BJ (cell line): ENCODE measurements at places on chromosomes 13 and 19. TPM values are rescaled to one million over a fixed set of nuclear protein-coding genes. Genes with fewer than 3 reads are reported as not detected.

Gene PRODH2
- polyA plus RNA-seq, result not detected in 2 replicates

Gene MUC16
- polyA plus RNA-seq, result not detected in 2 replicates

Gene ZNF471
- 2.2 and 3.6 TPM in 2 replicates for polyA plus RNA-seq

Gene CHST8
- polyA plus RNA-seq, result 0.09 and 0.16 TPM in 2 replicates

Gene STOML3
- not detected in 2 replicates for polyA plus RNA-seq

Gene RHPN2
- 7.8 and 9.9 TPM in 2 replicates for polyA plus RNA-seq

Gene AKT2
- 113 and 162 TPM in 2 replicates for polyA plus RNA-seq

Gene PGLYRP2
- polyA plus RNA-seq, result not detected in 2 replicates

Gene ZNF575
- 0.09 and 0.33 TPM in 2 replicates for polyA plus RNA-seq

Gene AMH
- polyA plus RNA-seq, result 0.59 and 0.66 TPM in 2 replicates

Gene LGI4
- polyA plus RNA-seq, result 0.17 and 0.25 TPM in 2 replicates

Gene ZNF486
- 3.1 and 5.2 TPM in 2 replicates for polyA plus RNA-seq

DNA sequence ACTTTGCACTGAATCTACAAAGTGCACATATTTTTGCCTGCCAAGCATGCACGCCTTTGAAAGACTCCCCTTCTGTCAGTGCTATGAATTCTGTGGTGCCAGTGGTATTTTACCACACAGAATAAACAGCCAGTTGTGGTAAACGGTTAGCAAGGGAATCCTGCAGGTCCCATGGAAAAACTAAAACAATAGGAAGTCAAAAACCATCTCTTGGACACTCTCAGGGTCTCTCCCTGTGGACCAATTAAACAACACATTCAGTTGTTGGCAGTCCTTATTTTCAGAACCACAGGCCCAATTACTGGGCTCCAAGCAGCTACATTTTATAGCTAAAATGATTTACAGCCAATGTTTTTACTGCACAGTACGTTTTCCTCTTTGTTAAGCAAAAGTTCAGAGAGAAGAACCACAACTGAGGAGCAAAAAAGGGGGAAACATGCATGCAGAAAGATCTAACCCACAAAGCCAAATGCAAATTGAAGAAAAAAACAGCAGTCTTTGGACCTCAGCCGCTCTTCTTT is 116.9 kb downstream of the KCTD12 start:
- DNase-seq, result no peak

- DNase-seq, result peak; percentile 98
These were observed 2.1 kb downstream of the DAPK3 start for GRCh38 chr19:3968556-3969434.

DNA sequence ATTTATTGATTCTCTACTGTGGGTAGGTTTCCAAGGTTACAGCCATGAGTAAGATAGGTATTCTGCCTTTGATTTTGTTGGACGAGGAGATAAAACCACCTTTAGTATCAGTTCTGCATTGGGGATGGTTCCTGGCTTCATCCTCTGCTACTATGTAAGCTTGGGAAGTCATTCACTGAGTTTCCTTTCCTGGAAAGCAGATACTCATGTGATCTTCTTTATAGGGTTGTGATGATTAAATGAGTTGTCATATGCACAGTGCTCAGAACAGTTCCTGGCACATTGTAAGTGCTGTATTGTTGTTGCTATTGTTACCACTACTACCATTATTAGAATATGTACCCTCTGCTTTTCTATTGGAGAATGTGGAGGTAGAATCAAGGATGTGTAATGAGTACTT is 13.1 kb upstream of the WTIP start:
- DNase-seq, result no peak

DNA sequence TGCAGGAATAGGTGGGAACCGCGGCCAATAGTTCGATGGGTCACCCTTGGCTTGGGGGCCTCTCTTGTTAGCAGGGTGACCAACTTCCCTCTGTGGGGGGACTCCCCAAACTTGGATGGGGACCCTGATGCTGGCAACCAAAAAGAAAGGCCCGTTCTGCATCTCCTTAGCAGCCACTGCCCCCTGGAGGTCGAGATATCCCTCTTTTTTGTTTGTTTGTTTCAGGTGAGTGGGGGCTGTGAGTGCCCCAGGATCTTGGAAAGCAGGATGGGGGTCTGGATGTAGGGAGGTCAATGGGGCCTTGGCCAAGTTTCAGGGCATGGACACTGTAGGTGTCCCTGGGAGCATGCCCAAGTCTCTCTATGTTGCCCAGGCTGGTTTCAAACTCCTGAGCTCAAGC is 7.7 kb upstream of the CRTC1 start:
- no peak for DNase-seq

- no peak for DNase-seq
These were observed 12.6 kb upstream of the TM6SF2 start for GRCh38 chr19:19285686-19286085.

- DNase-seq, result no peak
These were observed 2.2 kb upstream of the TMEM161A start for GRCh38 chr19:19140476-19140875.

DNA sequence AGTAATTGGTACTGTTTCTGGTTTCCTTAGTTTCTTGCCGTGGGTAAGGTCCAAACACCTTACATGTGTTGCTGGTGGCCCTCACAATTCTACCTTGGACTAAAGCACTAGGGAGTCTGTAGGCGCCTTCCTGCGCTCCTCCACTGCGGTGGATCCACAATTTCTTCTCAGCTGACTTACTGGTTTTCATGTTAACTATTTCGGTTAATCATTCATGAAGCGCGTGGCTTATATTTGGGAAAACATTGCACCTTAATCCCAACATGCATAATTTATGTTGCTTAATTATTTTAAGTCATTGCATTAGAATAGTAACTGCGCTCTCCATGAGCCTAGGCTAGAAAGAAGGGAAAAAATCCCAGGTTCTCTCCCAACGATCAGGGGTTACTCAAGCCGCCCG is 37.7 kb downstream of the ARHGEF7 start:
- no peak for DNase-seq

DNA sequence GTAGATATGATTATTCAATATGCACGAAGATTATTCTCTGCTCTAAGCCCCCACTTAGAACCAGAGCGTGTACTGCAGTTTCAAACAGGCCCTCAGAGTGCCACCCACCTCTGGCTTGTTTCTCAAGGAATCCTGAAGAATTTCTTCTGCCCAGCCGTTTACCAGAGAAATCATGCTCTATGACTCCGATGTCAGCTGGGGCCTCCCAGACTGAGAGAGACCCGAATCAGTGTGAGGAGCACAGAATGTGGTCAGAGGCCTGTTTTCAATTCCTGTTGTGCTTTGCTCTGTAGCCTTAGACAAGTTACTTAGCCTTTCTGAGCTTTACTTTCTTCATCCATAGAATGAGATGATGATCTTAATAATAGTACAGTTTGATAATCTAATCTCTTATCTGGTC is 5.5 kb downstream of the PNMA8C start:
- DNase-seq, result no peak

- peak; percentile 8 for DNase-seq
These were observed 34.6 kb upstream of the SLC10A2 start for GRCh38 chr13:103100830-103101229.

DNA sequence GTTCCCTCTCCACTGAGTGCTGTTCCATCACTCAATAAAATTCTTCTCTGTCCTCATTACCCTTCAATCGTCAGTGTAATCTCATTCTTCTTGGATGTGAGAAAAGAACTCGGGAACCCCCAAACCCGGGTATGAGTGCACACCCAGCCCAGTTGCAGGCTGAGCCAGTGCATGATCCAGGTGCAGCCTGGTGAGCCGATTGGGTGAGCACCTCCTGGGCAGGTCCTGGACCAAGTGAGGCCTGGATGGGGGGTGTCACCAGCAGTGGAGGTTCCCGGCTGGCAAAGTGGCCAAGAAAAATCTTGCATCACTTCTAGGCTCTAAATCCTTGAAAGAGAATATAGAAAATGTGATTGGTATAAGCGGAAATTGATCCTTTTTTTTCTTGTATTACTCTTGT is 878.8 kb upstream of the KLHL1 start:
- no peak for DNase-seq

GRCh38 chr13:98824376-98825160 is 72.1 kb upstream of the SLC15A1 start:
- no peak for DNase-seq

DNA sequence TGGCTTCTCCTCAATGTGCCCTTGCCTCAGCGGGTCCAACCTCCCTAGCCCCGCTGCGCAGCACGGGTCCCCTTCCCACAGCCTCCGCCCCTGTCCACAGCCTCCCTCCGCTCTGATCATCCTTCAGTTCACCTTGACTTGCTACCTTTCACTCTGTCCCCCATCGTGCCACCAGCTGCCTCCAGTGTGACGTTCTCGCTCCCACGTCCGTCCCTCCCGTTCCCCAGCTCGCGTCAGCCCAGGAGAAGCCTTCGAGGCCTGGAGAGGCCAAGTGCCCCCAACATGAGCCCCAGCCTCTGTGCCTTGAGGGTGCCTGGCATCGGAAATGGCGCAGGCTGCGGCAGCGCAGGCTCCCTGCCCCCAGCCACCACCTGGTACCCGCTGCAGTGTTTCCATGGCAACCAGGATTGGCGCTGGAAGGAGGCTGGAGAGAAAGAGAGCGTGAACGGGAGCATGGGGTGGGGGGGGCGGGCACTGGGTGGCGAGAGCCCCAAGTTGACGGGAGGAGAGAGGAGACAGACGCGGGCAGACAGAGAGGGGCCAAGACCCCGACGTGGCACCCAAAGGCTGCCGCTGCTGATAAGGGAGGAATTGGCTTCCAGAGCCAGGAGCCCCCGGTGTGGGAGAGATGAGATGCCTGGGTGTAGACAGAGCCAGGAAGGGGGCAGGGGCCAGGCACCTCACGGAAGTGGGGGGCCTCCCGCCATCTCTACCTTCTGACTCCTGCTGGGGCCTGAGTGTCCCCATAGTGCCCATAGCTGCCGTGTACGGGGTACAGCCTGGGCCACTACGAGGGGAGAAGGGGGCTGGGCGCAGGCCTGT is 844 bp upstream of the ASPDH start:
- DNase-seq, result no peak

GRCh38 chr19:19606021-19606420 is 12.5 kb downstream of the PBX4 start:
- no peak for DNase-seq

DNA sequence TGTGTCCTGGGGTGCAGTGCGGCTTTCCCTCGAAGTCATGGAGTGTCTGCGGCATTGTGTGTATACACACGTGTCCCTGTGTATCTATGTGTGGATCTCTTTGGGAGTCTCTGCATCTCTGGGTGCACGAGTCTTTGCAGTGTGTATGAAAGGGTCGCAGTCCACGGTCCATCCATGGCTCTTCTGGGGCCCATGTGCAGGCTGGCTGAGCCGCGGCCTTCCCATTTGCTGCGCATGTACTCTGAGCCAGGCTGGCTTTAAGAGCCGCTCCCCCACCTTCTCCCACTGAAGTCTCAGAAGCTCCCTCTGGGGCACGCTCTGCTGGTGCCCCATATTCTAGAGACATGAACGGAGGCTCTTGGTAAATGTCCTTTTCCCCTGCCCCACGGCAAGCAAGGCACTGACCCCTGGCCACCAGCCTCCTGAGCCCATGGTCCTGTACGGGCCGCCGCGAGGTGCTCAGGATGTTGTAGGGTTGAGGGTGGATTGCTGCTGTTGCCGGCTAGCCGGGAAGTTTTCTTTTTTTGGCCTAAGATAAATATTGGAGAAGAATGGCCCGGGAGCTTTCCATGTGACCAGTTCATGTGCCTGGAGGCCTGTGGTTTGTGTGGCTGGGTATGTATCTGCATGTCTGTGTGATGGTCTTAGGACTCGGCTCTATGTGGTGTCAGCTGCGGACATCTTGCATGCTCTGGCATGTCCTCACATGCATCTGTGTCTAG is 31.9 kb downstream of the PAK4 start:
- no peak for DNase-seq

DNA sequence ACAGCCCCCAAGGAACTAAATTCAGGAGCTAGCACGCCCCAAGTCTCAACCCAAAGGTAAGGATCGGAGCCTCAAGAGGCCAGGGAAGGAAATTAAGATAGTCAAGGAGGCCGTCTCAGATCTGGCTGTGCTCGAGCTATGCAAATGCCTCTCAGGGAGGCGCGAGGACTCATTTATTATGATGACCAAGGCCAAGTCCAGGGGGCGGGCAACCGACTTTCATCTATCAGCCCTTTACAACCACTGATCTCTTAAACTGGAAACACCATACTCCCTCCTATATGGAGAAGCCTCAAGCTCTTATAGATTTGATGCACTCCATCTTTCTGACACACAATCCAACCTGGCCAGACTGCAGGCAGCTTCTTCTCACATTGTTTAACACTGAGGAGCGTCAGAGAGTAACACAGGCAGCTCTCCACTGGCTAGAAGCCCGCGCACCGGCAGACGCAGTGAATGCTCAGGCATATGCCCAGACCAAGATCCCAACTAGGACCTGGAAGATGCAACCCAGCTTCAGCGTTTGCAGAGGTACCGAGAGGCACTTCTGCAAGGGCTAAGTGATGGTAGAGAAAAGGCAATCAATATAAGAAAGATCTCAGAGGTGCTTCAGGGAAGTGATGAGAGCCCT is 9.6 kb upstream of the SLC15A1 start:
- no peak for DNase-seq

DNA sequence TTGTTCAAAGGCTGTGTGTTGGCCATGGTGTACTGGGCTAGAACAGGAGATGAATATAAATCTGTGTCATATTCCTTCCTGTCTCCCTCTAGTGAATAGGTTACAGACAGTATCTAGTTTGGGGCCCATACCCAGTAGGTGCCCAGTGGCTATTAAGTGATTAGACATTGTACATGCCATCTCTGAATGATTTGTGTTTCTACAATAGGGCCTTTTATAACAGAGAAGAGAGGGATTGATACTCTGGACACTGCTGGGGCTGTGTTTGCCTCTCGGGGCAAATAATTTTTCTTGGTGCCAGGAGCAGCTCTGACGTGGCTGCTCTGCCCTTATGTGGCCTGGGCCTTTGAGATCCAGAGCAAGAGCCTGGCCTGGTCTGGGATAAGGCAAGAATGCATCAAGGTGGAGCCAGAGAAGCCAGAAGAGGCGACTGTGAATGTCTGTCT is 403.1 kb downstream of the SPRY2 start:
- DNase-seq, result no peak

DNA sequence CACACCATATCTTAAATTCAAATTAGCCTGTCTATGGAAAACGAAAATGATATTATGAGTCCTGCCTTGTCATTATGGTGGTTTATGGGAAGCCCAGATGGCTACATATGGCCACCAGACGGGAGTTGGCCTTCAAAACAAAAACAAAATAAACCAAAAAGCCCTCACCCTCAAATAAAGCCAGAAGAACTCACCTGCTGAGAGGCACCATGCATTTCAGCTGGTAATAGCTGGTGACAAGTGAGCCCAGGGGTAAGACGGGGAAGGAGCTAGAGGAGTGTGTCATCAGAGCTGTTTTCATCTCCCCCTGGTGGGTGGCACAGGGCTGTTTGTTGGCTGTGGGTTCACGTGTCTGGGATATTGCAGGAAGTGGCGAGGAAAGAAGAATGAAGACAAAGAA is 152.9 kb downstream of the EFNB2 start:
- DNase-seq, result no peak
